B cell (primary cell): ENCODE measurements at places on chromosomes 4 and X.

- no peaks in the 10 kb centered on the region for H3K27me3 ChIP-seq
- no peak overlapping the region for H3K27ac ChIP-seq
- H3K36me3 ChIP-seq, result no peaks in the 10 kb centered on the region
- H3K4me1 ChIP-seq, result no peaks in the 10 kb centered on the region
- H3K4me3 ChIP-seq, result no peak overlapping the region
Observed at GRCh38 chrX:4670606-4671005, 957.2 kb upstream of the PRKX start.

DNA sequence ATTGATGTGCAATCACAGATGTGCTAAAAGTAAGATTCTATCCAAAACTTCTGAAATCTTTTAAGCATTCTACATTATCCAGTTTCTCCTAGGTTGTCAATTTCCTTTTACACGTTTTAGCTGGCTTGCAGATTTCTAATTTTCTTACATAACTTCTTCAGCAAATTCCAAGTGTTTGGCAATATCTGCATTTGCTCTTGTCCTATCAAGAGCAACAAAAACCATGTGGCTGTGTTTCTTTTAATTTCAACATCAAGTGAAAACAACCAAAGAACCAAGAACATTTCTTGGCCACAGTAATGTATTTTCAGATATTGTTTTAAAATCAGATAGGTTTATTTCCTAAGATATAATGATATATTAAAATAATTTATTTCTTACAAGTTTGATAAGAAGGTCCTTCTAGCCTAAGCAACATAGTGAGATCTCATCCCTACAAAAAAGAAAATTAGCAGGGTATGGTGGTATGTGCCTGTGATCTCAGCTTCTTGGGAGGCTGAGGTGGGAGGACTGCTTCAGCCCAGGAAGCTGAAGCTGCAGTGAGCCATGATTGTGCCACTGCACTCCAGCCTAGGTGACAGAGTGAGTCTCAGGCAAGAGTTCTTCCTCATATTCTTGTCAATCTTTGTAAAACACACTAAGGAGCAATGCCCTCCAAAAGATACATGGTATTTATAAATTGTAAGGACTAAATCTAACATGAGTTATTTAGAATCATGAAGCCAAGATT lies 131.4 kb upstream of the NAP1L5 start:
- no peaks in the 10 kb centered on the region for H3K27me3 ChIP-seq
- no peak overlapping the region for H3K27ac ChIP-seq
- no peak overlapping the region for H3K4me3 ChIP-seq
- no peaks in the 10 kb centered on the region for H3K4me1 ChIP-seq

DNA sequence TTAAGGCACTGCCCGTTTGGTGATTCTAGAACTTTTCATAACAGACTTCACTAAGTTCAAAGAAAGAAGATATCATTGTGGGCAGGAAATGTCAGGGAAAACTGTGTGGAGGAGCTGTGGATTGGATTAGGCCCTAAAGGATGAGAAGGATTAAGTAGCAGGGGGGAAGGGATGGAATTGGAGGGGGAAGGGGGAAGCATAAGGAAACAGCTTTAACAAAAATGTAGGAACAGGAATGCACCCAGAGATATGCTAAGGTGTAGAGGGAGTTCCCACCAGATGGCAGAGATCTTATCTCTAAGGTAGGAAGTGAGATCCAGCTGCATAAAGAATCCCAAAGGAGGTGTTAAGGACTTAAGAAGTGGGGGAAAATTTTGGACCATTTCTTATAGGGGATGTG lies 114.5 kb downstream of the LARP7 start:
- H3K27me3 ChIP-seq, result peaks cover 10% of the 10 kb centered on the region
- no peaks in the 10 kb centered on the region for H3K4me1 ChIP-seq
- DNase-seq, result no peak
- no peak overlapping the region for H3K27ac ChIP-seq
- H3K4me3 ChIP-seq, result no peak overlapping the region

DNA sequence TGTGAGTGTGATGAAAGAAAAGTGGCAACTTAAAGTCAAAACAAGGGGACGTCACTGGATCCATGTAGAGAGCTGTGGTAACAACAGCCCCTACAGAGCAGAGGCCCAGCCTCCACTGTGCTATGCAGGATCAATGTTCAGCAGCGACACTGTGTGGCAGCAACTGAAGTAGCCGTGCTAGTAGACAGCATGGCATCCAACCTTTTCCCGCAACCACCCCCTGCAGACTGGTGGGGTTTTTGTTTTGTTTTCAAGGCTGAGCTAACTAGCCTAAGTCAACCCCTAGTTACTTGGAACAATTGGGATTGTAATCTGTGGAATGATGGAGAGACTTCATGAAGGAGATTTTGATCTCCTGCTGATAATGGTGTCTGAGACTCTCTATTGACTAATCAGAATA lies 44.4 kb upstream of the PPARGC1A start:
- no peaks in the 10 kb centered on the region for H3K4me1 ChIP-seq
- no peaks in the 10 kb centered on the region for H3K27me3 ChIP-seq
- H3K27ac ChIP-seq, result no peak overlapping the region
- DNase-seq, result no peak
- no peak overlapping the region for H3K4me3 ChIP-seq
- no peaks in the 10 kb centered on the region for H3K36me3 ChIP-seq

DNA sequence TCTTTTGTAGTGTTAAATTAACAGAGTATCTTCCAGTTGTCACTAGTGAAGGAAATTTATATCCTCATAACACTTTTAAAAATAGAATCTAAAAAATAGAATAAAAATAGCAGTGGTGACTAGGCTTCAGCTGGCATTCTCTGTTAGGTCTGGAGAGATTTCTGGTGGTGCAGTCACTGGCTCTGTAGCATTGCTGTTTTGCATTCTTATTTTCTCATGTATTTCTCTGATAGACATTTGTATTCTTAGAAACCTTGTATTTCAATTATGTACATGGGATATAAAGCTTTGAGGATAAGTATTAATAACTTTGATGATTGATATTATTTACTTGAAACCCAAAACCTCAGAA lies 87.6 kb downstream of the TMEM131L start:
- peak overlapping the region; percentile 3 for H3K27ac ChIP-seq
- peaks cover 4% of the 10 kb centered on the region for H3K4me1 ChIP-seq
- H3K36me3 ChIP-seq, result peaks cover 4% of the 10 kb centered on the region
- no peak overlapping the region for H3K4me3 ChIP-seq

- no peaks in the 10 kb centered on the region for H3K4me1 ChIP-seq
- H3K27me3 ChIP-seq, result no peaks in the 10 kb centered on the region
- H3K4me3 ChIP-seq, result no peak overlapping the region
Observed at GRCh38 chrX:31550158-31550557, 478.3 kb upstream of the FTHL17 start.

DNA sequence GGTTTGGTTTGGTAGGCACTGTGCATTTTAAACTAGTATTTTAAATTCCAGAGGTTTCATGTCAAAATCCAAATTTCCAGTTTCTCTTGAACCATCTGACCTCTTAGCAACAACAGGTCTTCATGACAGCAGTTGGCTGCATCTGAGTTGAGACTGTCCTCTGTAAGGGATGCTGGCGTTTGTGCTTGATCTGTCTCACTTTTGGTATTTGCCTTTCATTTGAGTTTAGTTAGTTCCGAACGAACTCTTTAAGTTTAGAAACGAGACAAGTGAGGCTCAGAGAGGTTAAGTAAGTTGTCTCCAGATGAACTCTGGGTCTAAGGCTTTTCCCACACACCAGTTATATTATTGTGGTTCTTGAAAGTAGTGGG lies 29.1 kb downstream of the SPARCL1 start:
- no peaks in the 10 kb centered on the region for H3K4me1 ChIP-seq
- H3K36me3 ChIP-seq, result no peaks in the 10 kb centered on the region
- no peak for DNase-seq
- no peak overlapping the region for H3K4me3 ChIP-seq

GRCh38 chr4:80107374-80107773 lies 34.3 kb upstream of the ANTXR2 start:
- no peak for DNase-seq
- no peaks in the 10 kb centered on the region for H3K36me3 ChIP-seq
- H3K27me3 ChIP-seq, result peaks cover 2% of the 10 kb centered on the region

GRCh38 chrX:55450259-55450658 lies 1.7 kb upstream of the MAGEH1 start:
- H3K27ac ChIP-seq, result no peak overlapping the region
- no peak for DNase-seq
- no peaks in the 10 kb centered on the region for H3K36me3 ChIP-seq
- peaks cover 8% of the 10 kb centered on the region for H3K4me1 ChIP-seq
- H3K27me3 ChIP-seq, result no peaks in the 10 kb centered on the region
- no peak overlapping the region for H3K4me3 ChIP-seq

DNA sequence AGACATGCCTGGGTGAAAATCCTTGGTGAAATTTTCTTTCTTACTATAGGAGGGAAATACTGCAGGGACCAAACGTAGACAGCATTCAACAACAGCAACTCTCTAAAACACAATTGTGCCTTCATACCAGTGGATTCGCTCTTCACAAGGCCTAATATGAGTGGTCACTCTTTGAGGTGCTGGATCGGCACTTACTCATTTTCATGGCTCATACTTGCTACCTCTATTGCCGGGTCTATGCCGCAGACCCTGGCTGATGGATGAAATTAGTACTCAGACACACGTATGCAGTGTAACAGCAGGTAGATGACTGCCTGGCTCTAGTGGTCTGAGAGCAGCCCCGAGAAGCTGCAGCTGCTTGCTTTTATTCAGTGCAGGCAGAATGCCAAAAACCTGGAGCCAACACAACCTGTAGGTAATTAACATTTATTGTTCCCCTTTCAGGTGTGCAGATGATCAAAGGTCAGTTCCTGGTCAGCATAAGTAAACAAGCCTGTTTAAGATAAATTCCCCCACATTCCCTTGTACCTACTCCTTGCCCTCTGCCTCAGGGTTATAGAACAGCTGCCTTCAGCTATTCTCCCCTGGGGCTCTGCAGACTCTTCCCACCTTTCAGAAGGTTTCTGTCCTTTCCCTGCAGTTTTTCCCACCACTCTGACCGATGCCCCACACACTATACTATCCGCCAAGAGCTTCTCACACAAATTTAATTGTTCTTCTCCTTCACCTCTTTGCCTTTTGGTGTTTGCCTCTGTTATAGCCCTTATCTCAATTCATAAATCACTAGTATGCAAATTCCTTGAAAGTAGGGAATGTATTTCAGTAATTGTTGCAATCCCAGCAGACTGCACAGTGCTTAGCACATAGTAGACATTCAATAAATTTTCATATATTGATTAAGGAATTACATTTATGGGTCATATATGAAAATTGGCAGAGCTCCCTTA lies 210.0 kb downstream of the SPANXN3 start:
- H3K4me3 ChIP-seq, result no peak overlapping the region
- no peak overlapping the region for H3K27ac ChIP-seq
- no peaks in the 10 kb centered on the region for H3K4me1 ChIP-seq
- no peaks in the 10 kb centered on the region for H3K36me3 ChIP-seq
